ENCODE measurements at places on chromosomes 5 and 9.
A peak's percentile ranks its signal among the peaks of the same experiment; 100 is the strongest.

- no peak for DNase-seq
Observed at GRCh38 chr5:177473443-177474001, at the start of gene DBN1. Gene DBN1, minus strand, starts transcription at chr5:177473634. Its CDS starts 113 bp downstream, at chr5:177473521.

GRCh38 chr5:1110307-1111240 lies 1.3 kb downstream of the SLC12A7 start:
- peak; percentile 31 for DNase-seq

DNA sequence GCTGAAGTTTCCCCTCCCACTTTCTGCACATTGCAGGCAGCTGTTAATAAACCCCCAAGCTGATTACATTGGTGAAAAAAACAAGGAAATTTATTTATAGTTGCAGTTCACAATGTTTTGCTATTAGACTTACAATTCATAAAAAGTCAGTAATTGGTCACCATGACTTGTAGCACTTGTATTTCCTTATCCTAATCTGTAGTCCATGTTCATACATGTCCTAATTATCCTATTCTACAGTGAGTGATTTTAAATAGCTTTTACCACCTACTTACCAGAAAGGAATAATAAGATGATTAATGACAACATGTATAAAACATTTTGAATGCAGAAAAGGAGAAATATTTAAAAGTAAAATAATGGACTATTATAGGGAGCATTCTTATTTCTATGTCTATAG lies 760.0 kb upstream of the RIOK2 start:
- no peak for DNase-seq

DNA sequence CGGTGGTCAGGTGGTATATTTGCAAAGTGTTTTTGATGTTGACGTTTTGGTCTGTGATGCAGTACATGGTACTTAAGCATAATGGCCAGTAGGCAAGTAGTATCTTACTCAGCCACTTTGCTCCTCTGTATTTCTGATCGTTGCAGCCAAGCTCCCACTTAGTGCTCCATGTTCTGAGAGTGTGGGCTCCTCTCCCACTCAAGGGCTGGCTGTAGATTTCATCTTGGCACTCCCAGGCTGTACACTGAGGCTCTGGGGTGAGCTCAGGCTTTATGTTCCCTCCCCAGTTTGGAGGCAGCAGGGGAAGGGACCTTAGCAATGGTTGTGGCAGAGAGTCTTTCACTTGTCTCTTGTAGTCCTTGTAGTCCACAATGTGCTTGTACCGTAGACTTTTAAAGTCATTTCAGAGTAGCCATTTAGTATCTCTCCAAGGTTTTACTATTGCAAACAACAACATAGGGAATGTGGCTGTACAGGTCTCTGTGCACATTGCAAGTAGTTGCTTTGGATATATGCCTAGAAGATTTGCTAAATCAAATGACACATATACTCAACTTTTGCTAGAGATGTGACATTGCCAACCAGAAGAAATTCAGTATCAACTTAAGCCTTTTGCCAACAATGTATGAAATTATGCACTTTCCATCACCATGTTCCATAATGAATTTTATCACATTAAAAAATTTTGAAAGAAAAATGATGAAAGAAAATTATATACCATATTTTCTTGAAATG lies 304.3 kb upstream of the CTNND2 start:
- DNase-seq, result no peak

DNA sequence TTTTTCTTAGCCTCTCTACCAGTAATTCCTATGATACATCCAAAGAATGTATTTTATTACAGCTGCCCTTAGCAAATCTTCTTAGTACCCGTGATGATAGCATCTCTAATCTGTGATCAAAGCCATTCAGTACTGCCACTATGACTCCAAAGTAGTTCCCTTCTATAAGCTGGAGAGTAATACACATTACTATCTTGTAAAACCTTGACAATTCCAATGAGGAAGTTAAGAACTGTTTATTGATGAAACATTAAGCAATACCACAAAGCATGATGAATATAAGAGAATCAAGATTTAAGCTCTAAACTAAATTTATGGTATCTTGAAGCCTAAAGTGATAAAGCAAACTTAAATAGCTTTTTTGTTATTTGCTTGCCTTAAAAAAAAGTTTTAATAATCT lies 86.1 kb downstream of the SMIM23 start:
- DNase-seq, result no peak

DNA sequence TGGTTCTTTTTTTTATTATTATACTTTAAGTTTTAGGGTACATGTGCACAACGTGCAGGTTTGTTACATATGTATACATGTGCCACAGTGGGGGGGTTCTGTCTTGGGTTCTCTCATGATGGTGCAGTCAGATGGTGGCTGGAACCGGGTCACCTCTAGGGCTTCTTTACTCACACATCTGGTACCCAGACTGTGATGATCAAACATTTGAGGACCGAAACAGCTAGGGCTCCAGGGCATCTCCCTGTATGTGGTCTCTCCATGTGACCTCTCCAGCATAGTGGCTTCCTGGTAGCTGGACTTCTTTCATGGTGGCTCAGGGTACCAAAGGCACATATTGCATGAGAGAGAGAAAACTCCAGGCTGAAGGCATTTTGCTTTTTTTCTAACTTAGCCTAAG lies 9.8 kb upstream of the CRHBP start:
- no peak for DNase-seq

- no peak for DNase-seq
Observed at GRCh38 chr9:110156416-110156815, 51.5 kb downstream of the C9orf152 start.

DNA sequence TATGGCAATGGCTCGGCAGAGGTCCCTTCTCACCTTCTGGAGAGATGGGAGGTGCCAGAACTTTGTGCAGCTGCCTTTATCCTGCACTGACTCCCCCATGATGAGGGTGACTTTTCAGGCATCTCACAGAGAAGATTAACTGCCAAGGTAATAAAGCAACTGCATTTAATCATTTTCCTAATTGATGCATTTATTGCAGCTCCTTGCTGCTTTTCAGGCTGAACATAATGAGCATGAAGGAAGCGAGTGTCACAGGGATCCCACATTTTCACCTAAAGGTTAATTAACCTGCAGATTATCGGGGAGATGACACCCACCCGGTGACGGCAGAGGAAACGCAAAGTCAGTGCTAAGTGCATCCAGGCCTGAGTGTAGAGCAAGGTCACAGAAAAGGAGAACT lies 154.3 kb downstream of the ICE1 start:
- no peak for DNase-seq

DNA sequence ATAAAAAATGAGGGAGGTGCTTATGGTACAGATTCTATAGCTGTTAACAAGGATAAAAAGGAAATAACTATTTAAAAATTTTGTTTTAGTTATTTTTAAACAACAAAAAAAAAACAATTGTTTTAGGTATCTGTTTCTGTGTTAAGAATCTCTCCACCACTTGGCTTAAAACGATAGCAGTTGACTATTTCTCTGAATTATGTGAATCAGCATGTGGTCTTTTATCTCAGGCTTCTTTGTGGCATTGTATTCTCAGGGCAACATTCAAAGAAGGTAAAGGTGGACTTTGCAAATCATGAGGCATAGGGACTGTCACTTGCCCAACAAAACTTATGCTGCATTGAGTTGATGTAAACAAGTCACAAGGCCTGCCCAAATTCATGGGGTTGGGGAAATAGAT lies 55.2 kb downstream of the ERBIN start:
- no peak for DNase-seq

DNA sequence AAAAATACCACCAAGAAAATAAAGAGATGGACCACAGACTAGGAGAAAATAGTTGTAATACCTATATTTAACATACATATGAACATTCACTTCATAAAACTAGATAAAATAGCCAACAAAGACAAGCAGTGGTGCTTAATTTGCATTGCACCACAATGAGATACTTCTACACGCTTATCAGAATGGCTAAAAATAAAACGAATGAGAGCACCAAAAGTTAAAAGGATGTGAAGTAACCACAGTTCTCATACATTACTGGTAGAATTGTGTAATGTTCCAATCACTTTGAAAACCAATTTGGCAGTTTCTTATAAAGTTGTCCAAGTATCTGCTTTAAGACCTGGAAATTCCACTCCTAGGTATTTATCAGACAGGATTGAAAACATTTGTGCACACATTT lies 198.9 kb upstream of the SGCD start:
- no peak for DNase-seq

DNA sequence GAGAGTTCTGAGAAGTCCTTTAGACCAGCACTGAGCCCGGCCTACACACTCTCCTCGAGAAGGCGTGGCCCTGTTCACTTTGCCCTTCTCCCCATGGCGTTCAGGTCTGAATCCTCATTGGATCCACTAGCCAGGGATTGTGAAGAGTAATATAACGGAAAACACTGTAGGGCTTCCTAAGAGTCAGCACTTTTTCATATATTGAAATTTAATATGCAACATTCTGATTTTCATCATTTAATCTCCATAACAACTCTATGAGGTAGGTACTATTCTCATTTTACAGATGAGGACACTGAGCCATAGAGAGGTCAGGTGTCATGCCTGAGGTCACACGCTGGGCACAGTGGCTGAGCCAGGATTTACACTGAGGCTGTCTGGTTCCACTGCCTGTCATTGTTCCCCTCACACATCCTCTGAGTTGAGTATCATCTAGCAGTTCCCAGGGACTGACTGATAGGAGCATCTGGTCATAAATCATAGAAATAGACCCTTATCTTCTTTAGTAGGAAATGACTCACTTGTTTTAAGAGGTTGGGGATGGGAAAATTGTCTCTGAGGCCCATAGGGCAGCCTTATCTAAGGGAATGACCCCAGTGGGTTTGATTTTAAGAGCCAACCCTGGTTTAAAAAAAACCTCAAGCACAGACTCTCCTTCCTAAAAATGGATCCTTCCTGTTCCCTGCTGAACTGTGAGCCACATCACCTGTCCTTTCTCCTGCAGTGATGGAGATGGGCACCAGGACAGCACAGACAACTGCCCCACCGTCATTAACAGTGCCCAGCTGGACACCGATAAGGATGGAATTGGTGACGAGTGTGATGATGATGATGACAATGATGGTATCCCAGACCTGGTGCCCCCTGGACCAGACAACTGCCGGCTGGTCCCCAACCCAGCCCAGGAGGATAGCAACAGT lies 41.2 kb downstream of the THBS4 start:
- DNase-seq, result no peak

GRCh38 chr9:23555851-23556250 lies 270.2 kb downstream of the ELAVL2 start:
- DNase-seq, result no peak

- DNase-seq, result no peak
Observed at GRCh38 chr5:173802670-173803165, 85.4 kb upstream of the CPEB4 start.

DNA sequence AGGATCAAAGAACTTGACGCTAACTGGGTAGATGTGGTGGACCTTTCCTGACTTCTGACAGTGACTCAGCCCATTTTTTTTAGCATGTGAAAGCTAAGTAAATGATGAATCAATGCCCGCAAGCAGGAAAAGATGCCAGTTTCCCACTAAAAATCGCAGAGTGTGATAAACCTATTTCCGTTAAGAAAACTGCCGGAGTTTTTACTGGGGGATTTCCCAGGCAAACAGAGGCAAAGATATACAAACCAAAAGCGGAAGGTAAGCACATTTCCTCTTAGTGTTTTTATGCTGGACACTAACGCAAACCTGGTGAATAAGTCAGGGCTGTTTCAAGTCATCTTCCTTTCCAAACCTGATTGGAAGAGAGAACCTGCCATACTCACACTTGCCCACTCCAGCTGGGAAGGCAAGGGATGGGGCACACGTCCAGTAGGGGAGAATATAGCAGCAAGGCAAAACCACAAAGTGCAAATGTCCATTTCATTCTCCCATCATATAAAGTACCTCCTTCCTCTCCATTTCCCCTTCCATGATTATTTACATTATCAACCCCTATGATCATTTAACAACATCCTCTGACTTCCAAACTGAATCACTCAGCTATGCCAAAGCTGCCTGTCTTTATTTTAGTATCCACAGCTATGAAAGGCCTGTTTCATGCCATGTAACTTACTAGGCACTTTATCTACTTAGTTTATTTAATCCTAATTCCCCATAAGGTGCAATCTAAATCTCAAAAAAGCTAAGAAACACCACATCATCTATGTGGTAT lies 349.7 kb upstream of the RFX3 start:
- DNase-seq, result no peak

GRCh38 chr5:55063899-55064298 lies 38.5 kb upstream of the GZMA start:
- no peak for DNase-seq
